Brain (organoid and tissue), 16 donors: ENCODE measurements at places on chromosomes 2 and 18.

DNA sequence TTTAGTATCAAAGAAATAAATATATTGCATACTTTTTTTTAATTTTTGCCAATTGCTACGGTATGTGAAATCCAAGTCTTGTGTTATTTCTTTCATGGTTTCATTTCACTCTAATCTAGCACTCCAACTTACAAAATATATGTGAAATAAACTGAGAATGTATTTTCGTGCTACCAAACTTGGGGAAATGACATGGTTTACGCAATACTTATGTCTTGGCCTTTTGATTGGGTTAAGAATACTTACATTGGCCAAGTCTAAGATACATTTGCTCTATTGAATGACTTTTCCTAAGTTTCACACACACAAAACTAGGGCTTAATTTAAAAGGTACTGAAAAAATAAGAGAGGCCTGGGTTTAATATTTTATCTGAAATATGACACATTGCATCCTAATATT, 80.5 kb downstream of the VRK2 start:
- DNase-seq: no peak

DNA sequence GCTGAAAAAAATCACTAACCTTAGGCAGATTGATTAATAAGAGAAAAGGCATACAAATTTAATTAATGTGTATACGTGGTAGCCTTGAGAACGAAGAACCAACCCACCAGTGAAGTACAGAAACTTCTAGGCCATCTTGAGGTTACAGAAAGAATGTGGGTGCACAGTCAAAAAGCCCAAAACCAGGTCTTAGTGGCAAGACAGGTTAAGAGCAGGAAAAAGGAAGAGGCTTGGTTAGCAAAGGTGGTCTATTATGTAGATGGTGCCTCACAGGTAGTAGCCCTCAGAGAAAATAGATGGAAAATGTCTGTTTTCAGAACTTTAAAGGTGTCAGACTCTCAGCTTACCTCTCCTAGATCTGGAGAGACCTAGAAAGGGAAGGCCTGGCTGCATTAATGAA, 22.0 kb upstream of the SLC35G4 start:
- no peak for DNase-seq

DNA sequence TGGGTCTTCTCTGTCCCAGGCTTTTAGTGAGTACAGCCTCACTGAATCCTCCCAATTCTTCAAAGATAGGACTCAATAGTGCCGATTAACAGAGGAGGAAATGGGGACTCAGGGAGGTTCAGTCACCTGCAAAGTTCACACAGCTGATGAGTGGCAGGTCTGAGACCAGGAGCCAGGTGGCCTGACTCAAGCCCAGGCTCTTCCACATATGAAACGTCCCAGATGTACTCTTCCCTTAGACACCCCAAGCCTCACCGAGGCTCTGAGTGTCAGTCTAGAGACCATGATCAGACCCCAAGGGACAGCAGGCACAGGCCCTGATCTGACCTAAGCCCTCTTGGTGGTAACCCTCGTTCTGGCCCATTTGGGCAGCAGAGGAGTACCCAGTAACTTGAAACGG, 115.2 kb downstream of the INHBB start:
- no peak for DNase-seq

GRCh38 chr2:100673691-100674485, 111.1 kb downstream of the PDCL3 start:
- DNase-seq: peak; percentile 26
